ENCODE measurements at places on chromosomes 16 and 17.

- DNase-seq, result no peak
Measured at GRCh38 chr17:81083125-81083765, 48.3 kb downstream of the BAIAP2 start.

GRCh38 chr17:1590029-1590746, 27.6 kb upstream of the PITPNA start:
- no peak for DNase-seq

DNA sequence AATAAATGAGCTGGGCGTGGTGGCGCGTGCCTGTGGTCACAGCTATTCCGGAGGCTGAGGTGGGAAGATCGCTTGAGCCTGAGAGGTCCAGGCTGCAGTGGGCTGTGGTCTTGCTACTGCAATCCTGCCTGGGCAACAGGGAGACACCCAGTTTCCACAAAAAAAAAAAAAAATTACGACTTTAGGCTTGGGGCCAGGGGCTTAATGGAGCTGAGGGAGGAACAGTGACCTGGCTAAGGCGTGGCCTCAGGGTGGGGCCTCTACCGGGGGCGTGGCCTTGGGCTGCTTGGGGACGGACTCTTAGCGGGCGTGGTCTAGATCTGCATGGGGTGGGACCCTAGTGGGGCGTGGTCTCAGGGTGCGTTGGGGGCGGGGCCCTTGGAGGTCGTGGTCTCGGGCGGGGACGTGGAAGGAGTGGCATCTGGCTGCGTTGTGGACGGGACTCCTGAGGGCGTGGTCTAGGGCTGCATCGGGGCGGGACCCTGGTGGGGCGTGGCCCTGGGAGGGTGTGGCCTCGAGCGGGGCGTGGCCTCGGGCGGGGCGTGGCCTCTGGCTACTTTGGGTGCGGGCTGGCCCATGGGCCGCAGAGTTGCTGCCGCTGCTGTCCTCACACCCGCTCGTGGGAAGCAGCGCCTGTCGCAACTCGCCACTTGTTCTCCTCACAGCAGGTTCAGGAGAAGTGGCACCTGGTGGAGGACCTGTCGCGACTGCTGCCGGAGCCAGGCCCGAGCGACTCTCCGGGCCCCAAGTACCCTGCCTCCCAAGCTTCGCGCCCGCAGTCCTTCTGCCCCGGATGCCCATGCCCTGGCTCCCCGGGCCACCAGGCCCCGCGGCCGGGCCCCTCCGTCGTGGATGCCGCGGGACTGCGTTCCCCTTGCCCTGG, 5.8 kb upstream of the C17orf99 start:
- peak; percentile 89 for DNase-seq

DNA sequence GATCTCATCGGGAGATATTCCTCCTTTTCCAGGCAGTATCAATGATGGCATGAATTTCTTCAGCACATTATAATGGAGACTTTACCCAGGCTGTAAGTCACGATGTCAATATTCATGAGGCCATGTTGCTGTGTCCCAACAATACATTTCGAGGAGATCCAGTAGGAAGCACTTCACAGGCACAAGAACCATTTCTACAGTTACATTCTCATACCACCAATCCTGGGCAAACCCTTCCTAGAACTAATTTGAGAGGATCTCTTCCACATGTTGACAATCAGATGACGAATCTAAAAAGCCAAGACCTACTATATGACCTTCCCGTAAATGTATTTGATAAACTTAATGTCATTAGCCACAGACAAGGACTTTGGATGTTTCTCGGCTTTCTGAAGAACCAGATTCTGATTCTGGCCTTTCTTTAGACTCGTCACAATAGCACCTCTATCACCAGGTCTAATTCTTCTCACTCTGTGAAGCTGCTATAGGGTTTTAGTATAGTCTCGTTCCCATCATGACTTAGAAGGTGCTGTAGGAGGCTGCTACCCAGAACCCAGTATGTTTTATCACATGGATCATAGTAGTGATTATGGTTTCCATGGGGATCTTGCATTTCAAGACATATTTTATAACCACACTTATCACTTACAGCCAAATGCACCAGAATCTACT, 40.2 kb downstream of the C16orf87 start:
- DNase-seq, result no peak

GRCh38 chr16:21653571-21653970, 1.2 kb upstream of the IGSF6 start:
- no peak for DNase-seq

DNA sequence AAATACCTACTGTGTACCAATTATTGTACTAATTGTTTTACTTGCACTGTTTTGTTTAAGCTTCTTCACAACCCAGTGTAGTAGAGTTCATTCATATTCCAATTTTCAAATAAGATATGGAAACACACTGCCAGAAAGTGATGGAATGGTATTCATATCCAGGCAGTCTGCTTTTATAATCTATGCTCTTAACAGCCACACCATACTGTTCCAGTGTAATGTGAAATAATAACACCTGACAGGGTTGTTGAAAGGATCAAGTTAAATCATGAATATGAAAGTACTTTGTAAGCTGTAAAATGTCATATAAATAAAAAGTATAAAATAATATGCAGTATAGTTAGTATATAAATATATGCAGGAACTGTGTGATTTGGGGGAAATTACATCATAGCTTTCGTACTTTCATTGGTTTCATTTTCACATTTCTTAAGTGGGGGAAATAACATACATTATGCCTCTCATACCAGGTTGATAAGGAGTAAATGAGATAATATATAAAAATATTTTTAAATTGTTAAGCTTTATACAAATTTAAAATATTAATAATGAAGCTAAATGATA, 230.8 kb downstream of the TANC2 start:
- DNase-seq, result no peak

DNA sequence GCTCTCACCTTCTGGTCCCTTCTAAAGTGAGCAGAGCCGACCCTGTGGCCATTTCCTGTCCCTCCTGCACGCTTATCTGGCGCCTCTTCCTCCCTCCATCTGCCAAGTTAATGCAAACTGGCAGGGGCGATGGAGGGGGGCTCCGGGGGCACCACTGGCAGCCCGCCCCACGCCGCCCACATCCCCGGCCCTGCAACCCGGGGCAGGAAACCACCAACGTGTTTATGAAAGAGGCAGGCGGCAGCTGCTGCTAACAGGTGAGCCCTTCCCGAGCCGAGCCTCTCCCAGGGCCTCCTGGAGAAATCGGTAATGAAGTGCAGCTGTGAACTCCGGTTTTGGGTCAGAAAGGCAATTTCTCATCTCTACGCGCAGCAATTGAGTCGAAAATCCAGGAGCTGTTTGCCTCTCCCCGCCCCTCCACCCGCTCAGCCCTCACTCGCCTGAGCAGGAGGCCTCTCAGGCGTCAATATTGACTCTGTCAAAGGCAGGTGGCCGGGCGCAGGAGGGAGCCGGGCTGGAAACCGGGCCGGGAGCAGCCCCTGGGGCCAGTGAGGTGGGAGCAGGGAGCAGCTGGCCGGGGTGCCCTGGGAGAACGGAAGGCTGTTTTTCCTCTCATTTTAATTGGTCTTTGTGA, 164.4 kb upstream of the GSE1 start:
- DNase-seq, result no peak

DNA sequence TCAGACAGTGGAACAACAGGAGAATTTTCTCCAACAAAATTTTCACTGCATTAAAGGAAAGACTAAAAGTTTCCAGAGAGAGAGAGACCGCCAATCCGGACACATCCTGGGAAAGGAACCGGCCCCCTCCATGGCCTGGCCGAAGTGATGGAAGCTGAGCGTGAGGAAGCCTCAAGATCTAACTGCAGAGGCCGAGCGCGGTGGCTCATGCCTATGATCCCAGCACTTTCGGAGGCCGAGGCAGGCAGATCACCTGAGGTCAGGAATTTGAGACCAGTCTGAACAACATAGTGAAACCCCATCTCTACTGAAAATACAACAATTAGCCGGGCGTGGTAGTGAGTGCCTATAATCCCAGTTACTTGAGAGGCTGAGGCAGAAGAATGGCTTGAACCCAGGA, 3.9 kb downstream of the CTRB2 start:
- no peak for DNase-seq

Data from stimulated activated CD8-positive, alpha-beta memory T cell treated with anti-CD3 and anti-CD28 coated beads, Interleukin-4, amount 100 ng/mL, for 24 hours (primary cell).